ENCODE measurements at places on chromosomes 16 and 17.
A peak's percentile ranks its signal among the peaks of the same experiment; 100 is the strongest.

DNA sequence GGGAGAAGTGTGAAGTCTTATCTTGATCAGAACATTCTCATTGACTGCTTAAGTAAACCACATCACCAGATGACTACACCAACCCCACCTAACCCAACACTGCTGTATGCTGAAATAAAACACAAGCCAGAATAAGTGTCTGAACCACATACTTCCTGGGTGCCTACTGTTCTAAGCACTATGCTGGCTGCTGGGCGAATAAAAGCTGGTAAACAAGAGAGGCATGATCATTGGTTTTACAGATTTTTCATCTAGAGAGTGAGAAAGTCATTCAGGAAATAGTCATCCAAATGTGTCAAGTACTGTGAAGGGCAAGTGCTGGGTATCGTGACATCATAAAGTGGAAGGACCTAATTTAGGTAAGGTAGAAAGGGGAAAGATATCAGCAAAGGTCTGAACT is 199.0 kb upstream of the SOX9 start:
- DNase-seq = peak; percentile 54

DNA sequence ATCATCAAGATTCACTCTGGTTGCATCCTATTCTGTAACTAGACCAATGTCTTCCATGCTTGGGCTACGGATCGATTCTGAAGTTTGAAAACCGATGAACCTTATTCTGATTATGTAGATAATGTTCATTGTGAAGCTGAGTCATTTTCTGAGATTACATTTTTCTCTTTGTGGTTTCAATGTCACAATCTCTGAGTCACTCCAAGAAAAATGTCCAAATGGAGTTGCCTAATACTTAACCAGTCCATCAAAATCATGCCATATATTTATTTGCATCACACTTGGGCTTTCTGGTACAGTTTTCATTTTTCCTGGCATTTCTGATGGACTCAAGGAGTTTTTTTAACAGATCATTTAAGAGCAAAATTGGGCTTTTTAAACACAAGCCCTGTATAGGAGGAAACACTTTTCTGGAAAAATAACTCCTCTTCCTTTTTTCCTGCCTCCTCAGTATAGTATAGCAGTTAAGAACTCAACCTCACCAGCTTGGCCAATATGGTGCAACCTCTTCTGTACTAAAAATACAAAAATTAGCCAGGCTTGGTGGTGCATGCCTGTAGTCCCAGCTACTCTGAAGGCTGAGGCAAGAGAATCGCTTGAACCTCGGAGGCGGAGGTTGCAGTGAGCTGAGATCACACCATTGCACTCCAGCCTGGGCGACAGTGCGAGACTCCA is 17.5 kb downstream of the CACNG3 start:
- no peak for DNase-seq

- DNase-seq = no peak
Measured at GRCh38 chr17:10251212-10251948, 53.0 kb upstream of the GAS7 start.

DNA sequence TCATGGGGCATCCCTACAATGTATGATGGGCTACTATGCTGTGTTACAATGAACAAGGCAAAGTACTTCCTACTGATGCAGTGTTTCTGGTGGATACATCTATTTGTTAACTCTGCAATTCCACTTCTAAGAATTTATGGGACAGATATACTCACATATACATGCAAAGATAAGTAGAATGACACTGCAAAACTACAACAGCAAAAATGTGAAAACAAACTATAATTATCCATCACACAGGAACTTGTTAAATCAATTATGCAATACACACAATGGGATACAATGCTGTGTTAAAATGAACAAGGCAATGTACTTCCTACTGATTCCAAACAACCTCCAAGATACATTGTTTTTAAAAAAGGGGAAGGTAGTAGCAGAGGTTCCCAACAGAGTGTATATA is 3.2 kb downstream of the DDX52 start:
- no peak for DNase-seq

DNA sequence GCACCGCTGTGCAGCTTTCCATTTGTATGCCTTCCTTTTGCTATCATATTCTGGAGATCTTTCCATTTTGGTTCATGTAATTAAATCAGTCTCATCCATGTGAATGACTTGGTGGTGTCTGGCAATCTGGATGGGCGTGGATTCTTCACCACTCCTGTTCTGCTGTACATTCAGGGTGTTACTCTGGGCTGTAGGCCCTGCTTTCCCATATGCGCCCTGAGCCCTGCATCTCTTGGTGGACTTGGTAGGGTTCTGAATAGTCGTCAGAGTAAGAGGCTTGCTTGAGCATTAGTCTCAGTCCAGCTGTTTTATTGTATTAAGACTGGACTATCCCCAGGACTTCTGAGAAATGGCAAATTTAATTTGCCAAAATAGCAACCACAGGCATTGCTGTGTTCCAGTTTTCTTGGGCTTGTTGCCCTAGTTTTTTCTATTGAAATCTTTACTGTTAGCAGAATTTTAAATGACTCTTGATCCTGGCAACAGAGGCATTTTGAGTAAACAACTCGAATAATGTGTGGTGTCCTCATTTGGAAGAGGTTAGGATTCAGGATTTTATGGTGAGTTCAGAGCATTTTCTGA is 14.9 kb downstream of the BANP start:
- no peak for DNase-seq

GRCh38 chr17:42683407-42684034 is 1.2 kb downstream of the CNTNAP1 start:
- no peak for DNase-seq

- no peak for DNase-seq
Measured at GRCh38 chr17:58534901-58535421, 20.5 kb upstream of the MTMR4 start.

GRCh38 chr16:25006504-25007056 is 8.6 kb downstream of the ARHGAP17 start:
- no peak for DNase-seq

DNA sequence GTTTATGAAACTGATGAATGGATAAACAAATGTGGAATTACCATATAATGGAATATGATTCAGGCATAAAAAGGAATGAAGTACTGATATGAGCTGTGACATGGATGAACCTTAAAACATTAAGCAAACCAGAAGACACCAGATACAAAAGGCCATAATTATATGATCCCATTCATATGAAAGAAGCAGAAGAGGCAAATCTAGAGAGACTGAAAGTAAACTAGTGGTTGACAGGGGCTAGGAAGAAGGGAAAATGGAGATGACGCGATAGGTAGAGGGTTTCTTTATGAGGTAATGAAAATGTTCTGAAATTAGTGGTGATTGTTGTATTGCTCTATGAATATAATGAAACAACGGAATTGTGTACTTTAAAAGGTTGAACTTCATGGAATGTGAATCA is 88.4 kb downstream of the HIC1 start:
- no peak for DNase-seq

- DNase-seq = no peak
Measured at GRCh38 chr16:84751947-84752346, 52.1 kb downstream of the USP10 start.

DNA sequence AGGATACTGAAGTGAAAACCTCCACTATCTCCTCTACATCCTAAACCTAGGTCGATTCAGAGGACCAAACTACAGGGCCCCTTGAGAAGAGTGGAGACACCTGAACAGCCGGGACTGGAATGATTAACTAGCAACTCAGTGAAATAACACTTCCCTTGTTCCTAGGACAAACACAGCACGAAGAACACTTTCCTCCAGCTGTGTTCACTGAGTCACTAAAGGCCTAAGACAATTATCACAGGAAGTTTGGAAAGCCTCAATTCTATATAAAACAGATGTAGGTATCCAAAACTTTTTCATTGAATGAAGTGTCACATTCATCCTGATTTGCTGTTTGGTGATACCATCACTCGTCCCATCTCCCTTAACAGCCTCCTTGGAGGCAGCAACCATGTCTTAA is 15.5 kb upstream of the CUEDC1 start:
- no peak for DNase-seq

GRCh38 chr17:68697850-68698361 is 96.7 kb upstream of the FAM20A start:
- DNase-seq = no peak

GRCh38 chr17:48541036-48541576 is 3.8 kb downstream of the HOXB2 start:
- no peak for DNase-seq

GRCh38 chr17:13491916-13492736 is 109.6 kb downstream of the HS3ST3A1 start:
- DNase-seq = no peak

GRCh38 chr16:68475071-68475470 is 26.8 kb upstream of the SMPD3 start:
- DNase-seq = no peak

DNA sequence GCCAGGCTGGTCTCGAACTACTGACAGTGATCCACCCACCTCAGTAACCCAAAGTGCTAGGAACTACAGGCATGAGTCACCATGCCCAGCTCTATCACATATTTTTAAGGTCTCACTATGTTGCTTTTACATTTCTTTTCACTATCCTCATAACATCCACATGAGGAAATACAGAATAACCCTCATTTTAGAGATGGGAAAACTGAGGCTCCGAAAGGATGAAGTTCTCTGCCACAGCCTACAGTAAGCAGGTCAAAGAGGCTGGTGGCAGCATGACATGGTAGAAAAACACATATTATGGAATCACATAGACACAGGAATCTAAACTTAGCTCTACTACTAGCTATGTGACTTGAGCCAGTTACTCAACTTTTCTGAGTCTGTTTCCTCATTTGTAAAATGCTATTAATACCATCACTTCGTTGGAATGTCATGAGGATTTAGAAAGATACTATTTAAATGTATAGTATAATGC is 32.2 kb downstream of the APPBP2 start:
- DNase-seq = no peak

- no peak for DNase-seq
Measured at GRCh38 chr17:73359352-73359751, 47.6 kb upstream of the CDC42EP4 start.

DNA sequence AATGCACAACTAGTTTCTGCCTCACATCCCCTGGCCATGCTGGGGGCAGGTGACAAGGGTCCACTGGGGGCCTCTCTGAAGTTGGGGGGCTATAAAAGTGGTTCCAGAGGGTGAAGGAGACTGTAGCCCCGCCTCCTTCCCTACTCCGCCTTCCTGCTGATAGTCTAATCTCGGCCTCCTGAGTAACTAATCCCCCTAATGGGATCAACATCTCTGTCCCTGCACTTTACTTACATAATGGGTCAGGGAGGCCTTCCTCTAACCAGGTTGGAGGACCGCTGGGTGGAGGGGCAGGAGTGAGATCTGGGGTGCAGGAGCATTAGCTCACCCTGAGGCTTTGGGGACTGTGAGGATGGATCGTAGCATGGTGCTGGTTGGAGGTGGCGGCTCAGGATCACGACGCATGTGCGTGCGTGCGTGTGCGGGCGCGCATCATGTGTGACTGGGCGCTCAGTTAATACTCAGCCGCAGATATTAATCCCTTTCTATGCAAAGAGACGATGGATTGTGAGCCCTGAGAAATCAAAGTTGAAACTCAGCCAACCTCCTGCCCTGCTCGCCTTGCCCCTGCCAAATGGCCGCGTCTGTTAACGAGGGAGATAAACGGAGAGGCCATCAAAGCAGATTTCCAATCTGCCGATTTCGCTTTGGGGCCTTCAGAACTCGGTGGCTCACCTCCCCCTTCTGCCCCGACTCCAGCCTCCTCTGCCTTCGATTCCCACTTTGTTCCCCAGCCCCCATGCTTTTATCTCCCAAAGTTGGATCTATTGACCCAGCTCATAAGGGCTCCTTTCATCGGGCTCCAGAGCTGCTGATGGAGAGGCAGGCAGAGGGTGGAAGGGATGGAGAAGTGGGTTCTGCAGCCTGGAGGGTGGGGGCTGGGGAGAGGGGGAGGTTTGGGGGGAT is 107.3 kb downstream of the SDK2 start:
- no peak for DNase-seq

- DNase-seq = no peak
Measured at GRCh38 chr16:14489460-14489859, 140.6 kb downstream of the PARN start.

DNA sequence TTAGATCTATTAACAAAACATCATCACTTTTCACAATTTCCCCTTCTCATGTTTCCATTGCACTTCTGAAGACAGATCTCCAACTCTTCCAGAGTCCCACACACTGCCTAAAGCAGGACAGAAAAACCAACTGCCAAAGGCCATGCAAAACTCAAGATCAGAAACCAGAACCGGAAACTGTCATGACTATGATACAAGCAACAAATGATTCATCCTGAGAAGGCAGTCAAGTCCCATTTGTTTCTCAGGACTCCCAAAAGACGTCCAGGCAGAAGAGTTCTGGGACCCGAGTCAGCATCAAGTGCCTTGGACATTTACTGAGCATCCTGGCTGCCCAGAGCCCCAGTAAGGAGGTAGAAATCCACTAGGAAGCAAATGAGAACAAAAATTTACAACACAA is 38.8 kb downstream of the ERN1 start:
- no peak for DNase-seq

- DNase-seq = peak; percentile 74
Measured at GRCh38 chr16:12767897-12768296, 35.8 kb downstream of the CPPED1 start.

GRCh38 chr16:87404764-87405625 is 12.9 kb downstream of the MAP1LC3B start:
- no peak for DNase-seq

- no peak for DNase-seq
Measured at GRCh38 chr17:49775546-49776260, 11.8 kb upstream of the FAM117A start.

DNA sequence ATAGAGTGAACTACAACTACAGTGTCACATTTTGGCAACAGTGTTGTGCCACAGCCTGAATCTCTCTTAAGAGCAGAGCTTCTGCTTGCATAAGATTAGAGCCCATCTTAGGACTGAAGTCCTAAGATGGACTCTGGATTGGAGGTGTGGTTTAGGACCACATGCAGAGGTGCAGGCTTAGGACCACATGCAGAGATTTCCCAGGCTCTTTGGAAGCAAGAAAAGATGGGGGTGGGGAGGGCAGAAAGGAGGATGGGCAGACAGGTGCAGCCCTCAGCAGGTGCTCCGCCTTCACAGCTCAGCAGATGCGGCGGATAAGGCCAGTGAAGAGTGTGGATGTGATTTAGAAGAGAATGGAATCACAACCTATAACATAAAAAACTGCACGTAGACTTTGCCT is 128.7 kb downstream of the TANGO6 start:
- DNase-seq = no peak

DNA sequence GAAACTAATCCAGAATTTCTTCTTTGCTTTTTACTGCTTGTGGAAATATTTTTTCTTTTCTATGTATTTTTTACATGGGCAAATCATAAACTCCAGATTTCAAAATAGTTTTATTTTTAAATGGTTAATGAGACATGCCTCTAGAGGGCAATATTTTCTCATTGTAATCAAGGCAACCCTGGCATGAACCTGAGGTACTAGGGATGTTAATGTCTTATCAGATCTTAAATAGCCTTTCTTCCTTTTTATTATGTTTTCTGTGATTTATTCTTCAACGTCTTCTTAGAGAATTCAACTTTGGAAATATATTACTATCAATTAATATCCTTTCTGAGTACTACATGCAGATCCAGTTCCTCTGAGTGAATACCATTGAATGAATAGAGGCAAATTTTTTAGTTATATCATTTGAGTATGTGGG is 324.7 kb downstream of the BCAS3 start:
- DNase-seq = no peak
